DMS153 (cell line): ENCODE measurements at places on chromosomes 13 and 19.
A peak's percentile ranks its signal among the peaks of the same experiment; 100 is the strongest.

DNA sequence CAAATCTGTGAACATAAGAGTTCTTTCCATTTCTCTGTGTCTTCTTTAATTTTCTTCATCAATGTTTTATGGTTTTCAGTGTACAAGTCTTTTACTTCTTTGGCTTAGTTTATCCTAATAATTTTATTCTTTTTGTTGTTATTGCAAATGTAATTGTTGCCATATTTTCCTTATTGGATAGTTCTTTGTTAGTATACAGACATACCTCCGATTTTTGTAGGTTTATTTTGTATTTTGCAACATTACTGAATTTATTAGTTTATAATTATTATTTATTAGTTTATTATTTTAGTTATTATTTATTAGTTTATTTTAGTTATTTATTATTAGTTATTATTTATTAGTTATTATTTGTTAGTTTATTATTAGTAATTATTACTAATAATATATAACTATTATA lies 43.4 kb downstream of the WTIP start:
- no peak for DNase-seq

- peak; percentile 11 for DNase-seq
These were observed 82.7 kb upstream of the SLC15A1 start for GRCh38 chr13:98835156-98835555.

- peak; percentile 68 for DNase-seq
These were observed 659 bp downstream of the NFKBID start for GRCh38 chr19:35899547-35900214.

- no peak for DNase-seq
These were observed 7.9 kb upstream of the C13orf46 start for GRCh38 chr13:113981611-113982295.

DNA sequence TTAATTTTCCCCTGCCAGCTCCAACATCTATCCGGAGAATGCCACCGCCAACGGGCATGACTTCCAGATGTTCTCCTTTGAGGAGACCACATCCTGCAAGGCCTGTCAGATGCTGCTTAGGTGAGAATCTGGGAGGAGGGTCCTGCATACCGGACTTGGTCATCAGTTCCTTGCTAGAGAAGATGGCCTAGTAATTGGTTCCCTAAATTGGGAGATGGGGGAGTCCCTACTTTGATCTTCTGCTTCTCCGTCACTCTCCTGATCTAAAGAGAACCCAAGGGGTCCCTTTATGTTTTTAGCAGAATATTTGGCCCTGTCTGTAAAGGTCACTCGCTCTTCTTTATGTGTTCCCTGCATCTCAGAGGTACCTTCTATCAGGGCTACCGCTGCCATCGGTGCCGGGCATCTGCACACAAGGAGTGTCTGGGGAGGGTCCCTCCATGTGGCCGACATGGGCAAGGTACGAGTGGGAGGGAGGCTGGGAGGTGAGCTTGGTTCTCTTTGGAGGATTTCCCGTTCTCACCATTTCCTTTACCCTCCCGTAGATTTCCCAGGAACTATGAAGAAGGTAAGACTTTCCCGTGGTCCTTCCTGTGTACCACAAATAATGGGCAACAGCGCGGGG lies 54.1 kb upstream of the ADGRE1 start:
- DNase-seq, result no peak

DNA sequence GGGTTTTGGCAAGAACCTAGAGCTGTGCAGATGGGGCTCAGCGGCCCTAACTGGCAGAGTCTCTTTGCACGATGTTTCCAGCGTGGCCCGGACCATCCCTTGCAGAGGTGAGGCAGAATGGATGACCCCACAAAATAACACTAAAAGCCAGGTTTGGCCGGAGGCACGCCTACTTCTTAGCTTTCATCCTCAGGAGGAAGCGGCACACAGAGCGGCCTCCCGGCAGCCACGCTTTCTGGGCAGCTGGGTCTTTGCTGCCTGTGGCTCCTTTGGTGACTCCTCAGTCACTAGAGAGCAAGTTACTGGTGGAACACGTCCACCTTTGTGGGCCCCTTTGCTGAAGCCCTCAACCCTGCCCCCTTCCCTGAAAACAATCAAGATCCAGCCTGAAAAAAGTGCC lies 25.2 kb downstream of the TEX29 start:
- DNase-seq, result no peak

DNA sequence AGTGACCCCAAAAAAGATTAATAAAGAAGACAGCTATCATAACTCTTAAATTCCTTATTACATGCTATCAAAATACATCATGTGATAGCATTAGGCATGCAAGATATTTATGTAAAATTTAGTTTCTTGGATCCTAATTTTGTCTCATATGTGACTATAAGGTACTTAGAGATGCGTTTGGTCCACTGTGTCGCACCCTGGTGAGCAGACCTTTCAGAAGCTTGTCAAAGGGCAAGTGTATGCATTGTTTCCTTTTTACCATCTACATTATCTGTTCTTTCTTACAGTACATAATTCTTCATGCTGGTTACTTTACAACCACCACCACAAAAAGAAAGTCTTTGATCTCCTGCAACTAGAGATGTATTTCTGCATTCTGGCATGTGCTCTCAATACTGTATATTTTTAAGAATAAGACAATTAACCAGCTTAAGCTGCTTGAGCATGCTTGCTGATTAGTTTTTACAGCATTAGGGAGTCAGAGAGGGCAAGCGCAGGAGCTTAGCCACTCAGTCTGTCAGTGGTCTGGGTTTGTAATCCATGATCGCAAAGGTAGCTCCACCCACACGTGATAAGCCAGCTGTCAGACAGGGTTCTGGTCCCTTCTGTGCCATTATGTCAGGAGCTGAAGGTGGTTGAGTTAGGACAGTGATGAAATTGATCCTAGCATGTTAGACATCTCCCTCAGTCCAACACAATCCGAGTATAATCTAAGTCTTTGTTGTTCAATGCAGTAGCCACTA lies 500.9 kb downstream of the MYO16 start:
- DNase-seq, result no peak

GRCh38 chr13:105329359-105329758 lies 1206.1 kb downstream of the EFNB2 start:
- no peak for DNase-seq

GRCh38 chr13:31848621-31849020 lies 109.3 kb downstream of the RXFP2 start:
- no peak for DNase-seq

GRCh38 chr13:100608906-100609305 lies 20.3 kb upstream of the GGACT start:
- no peak for DNase-seq

GRCh38 chr13:85316506-85317025 lies 482.7 kb downstream of the SLITRK6 start:
- no peak for DNase-seq

- DNase-seq, result no peak
These were observed 239.5 kb downstream of the EFNB2 start for GRCh38 chr13:106295971-106296370.
